ENCODE measurements at places on chromosomes 5 and 9.

- no peak for DNase-seq
Observed at GRCh38 chr5:127330116-127330515, 39.5 kb downstream of the MEGF10 start.

DNA sequence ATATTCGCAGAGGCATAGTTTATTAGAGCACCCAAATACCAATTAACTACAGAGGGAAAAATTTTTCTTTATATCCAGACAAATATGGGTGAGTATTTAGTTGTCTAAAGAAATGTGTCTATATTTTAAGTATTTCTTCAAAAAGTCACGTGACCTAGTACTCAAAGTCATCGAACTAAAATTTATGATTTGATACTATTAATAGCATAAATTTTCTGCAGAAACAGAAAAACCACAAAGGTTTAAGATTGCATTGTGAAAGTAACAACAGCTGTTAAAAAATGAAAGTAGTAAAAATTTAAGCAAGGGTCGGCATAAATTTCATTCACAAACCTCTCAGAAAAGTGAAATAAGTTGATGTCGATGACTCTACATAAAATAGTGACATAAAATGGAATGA, 323.9 kb upstream of the RORB start:
- DNase-seq, result no peak

- DNase-seq, result no peak
Observed at GRCh38 chr9:32625320-32625719, 10.1 kb downstream of the TAF1L start.

- no peak for DNase-seq
Observed at GRCh38 chr5:95448789-95449188, 57.6 kb downstream of the FAM81B start.

DNA sequence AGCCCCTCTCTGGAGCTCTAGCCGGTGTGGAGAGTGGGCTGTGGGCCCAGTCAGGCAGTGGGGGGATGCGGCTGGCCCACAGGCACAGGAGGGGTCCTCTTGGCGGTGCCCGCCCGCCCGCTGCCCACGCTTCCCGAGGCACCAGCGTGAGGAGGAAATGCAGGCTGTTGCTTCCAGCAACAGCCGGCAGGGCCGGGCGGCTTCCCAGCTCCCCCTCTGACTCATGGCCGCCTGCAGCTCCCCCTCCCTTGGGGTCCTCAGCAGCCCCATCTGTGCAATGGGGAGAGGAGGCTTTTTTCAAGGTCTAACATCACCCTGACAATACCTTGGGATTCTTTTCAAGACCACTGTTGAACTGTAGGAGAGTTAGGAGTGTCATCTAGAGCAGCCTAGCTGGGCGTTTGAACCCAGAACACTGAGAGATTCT, 10.4 kb downstream of the CXXC5 start:
- peak; percentile 20 for DNase-seq

DNA sequence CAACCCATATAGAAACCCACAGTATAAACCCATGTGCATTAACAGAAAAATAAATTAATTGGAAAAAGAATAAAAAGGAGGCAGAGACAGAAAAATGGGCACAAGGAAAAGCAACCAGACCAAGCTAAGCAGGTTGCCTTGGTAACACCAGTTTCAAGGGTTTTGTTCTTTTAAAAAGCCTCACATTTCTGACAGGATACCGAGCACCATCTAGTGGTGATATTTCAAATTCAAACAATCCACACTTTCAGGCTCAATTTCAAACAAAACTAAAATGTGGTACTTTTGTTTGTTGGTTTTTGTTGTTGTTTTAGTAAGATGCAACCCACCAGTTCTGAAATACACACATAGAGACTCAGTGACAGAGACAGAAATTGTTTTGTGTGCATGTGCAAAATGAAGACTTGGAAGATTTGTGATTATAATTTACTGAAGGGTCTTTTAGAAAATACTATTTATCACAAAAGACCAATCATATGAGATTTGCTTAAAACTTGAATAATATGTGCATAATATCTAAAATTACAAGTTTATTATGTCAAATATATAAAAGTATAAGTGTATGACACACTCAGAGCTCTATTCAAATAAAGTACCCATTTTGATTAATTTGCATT, 318.2 kb downstream of the SLCO4C1 start:
- peak; percentile 19 for DNase-seq

- DNase-seq, result no peak
Observed at GRCh38 chr5:43572357-43572756, 15.5 kb upstream of the PAIP1 start.

DNA sequence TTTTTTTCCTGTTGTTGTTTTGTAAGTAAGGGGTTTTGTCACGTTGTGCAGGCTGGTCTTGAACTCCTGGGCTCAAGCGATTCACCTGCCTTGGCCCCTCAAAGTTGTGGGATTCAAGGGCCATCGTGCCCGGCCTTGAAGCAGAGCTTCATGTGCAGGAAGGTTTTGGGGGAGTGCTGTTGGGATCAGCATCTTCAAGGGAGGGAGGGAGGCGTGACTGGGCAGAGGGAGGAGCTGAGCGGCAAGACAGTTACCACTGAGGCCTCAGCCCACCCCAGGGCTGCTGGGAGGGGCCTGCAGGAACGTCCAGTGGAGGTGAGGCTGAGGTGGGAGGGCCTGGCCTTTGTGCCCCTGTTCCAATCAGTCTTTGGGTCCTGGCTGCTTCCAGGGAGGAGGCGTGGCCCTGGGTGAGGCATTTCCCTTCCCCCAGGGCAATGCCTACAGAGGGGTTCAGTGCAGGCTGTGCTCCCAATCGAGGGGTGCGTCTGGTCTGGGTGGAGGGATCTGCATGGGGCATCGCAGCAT, 21.4 kb downstream of the OR2V1 start:
- DNase-seq, result no peak

GRCh38 chr5:40909264-40909663, at the start of gene C7:
TSS of gene C7 (plus strand) at chr5:40909497. CDS start at chr5:40909611, 114 bp downstream.
- DNase-seq, result no peak

GRCh38 chr5:172438319-172438668, 16.0 kb downstream of the SH3PXD2B start:
- DNase-seq, result no peak

- DNase-seq, result no peak
Observed at GRCh38 chr5:147869112-147869511, 9.4 kb upstream of the SCGB3A2 start.

DNA sequence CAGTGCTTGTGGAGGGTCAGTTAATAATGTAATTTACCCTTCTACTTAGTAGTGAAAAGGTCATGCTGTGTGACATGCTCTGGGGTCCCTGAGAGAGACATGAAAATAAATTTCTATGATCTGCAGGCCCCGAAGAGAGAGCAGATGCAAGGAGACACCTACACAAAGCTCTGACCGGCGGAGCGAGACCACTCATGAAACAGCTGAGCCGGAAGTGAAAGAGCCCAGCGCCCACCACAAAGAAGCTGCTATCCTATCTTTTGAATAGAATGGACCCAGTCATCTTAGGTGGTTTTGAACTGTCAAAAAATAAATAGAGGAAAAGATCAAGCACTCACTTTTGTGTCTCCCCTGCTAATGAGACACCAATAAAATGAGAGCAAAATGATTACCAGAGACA, 190.0 kb downstream of the MED10 start:
- DNase-seq, result no peak

DNA sequence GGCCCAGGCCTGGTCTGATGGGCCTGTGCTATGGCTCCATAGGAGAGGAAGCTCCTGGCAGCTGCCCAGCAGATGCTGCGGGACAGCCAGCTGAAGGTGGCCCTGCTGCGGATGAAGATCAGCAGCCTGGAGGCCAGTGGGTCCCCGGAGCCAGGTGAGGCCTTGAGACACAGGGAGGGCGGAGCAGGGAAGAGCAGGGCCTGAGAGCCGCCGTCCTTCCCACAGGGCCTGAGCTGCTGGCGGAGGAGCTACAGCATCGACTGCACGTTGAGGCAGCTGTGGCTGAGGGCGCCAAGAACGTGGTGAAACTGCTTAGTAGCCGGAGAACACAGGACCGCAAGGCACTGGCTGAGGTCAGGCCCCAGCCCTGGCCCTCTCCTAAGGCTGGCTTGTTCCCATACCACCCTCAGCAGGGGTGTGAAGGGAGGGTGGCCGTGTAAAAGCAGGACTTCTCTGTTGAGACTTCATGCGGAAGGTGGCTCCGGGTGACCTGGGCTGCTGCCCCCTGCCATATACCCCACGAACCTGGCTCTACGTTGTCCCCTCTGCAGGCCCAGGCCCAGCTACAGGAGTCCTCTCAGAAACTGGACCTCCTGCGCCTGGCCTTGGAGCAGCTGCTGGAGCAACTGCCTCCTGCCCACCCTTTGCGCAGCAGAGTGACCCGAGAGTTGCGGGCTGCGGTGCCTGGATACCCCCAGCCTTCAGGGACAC, 4.5 kb downstream of the PKN3 start:
- no peak for DNase-seq

DNA sequence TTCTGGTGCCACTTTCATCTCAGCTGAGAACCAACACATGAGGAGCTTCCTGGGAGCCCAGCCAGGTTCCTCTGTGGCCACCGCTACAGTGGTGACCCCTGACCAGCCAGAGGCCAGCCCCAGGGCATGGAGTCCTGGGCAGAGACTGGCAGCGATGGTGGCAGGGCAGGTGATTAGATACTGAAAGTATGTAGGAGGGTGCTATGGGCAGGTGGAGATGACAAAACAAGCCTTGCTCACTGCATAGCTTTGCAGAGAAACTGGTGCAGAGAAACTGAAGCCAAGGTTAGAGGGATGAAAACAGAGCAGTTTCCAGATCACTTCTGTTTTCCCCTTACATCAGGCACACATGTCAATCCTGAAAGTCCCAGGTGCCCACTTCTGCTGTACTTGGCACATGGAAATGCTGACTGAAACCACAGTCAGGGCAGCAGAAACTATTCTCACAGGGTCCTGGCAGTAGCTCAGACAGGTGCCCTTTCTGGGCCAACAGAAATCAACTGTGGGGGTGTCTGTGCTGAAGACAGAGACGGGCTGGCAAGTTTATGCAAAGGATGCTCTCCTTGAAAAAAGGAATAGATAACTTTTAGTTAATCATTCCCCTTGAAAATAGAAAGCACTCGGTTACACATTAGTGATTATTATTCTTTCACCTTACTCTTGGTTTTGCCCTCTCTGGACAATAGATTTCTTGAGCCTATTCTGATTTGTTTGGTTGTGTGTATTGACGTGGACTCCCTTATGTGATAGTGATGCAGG, 90.3 kb downstream of the ANKRD55 start:
- no peak for DNase-seq

DNA sequence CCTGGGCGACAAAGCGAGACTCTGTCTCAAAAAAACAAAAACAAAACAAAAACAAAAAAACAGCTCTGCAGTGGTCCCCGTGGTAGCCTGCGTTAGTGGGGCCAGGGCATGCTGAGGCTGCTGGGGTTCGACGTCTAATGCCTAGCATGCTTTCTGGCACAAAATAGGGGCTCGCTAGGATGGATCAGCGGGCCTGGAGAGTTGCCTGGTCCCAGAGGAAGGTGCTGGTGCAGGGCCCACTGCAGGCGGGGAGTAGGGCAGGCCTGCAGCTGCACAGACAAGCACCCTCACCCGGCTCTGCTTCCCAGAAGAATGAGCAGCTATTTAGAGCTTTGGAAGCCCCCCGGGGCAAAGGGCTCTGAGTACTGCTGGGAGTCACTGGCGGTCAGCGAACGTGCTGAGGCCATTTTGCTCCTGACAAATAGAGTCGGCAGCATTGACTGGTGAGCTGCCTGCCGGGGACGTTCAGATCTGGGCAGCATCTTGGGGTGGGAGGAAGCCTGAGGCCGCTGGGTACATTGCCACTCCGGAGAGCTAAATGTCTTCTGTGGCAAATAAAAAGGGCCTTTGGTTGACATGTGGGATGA, 126.7 kb downstream of the OLFM1 start:
- no peak for DNase-seq

GRCh38 chr9:9792144-9792857, 820.5 kb downstream of the PTPRD start:
- peak; percentile 11 for DNase-seq

- DNase-seq, result no peak
Observed at GRCh38 chr5:159518371-159518770, 188.1 kb upstream of the IL12B start.

- no peak for DNase-seq
Observed at GRCh38 chr5:759111-759751, 25.3 kb downstream of the ZDHHC11B start.

GRCh38 chr5:136043551-136043950, 14.8 kb downstream of the TGFBI start:
- no peak for DNase-seq

- no peak for DNase-seq
Observed at GRCh38 chr5:160702311-160702803, 149.7 kb downstream of the ATP10B start.

DNA sequence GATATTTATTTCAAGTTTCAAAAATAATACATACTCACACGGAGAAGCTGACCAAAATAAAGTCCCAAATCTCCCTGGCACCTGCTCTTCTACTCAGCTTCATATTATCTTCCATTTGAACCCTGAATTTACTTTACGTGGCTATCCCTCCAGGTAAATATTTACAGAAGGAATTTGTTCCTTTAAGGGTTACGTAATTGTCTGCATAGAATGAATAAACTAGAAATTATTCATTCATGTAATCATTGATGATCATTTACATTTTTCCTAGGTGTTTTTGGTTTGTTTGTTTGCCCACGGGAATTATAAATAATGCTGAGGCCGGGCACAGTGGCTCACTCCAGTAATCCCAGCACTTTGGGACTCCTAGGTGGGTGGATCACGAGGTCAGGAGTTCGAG, 251.2 kb downstream of the PLK2 start:
- no peak for DNase-seq

GRCh38 chr5:154997746-154998145, 15.8 kb upstream of the KIF4B start:
- no peak for DNase-seq

DNA sequence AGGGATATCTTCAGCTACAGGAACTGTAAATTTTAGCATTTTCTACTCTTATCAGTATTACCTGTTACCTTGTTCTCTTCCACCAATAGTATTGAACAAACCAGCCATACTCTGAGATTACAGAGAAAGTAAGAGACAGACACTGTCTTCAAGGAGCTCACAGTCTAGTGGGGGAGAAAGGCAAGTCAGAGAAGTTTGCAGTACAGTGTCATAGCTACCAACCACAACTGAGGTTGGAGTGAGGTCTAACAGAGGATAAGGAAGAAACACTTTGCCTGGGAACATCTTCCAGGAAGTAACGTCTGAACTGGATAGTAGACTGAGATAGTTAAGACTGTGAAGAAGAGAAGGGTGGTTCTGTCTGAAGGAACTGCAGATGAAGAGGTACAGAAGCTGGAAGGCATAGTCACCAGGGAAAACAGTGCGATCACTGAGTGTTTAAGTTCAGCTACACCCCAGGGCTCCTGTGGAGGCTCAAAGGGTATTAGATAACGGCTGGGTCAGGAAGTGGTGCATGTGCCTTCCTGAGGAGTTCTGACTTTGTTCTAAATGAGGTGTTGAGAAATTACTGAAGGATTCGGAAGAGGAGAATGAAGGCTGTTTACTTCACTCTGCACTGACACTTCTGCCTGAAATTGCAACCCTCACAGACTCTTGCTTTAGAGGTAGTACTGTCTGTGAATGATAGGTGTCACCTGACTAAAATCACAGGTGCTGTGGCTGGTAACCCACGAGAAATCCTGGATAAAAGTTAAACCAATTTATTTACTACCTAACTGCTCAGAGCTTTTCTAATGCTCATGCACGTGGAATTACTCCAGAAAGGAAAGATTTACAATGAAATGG, 841.6 kb downstream of the MAT2B start:
- DNase-seq, result peak; percentile 40
